Kidney epithelial cell (primary cell): ENCODE measurements at places on chromosomes 7 and 10.

- no peak for DNase-seq
These were observed 689 bp upstream of the SMARCD3 start for GRCh38 chr7:151249034-151249731.

DNA sequence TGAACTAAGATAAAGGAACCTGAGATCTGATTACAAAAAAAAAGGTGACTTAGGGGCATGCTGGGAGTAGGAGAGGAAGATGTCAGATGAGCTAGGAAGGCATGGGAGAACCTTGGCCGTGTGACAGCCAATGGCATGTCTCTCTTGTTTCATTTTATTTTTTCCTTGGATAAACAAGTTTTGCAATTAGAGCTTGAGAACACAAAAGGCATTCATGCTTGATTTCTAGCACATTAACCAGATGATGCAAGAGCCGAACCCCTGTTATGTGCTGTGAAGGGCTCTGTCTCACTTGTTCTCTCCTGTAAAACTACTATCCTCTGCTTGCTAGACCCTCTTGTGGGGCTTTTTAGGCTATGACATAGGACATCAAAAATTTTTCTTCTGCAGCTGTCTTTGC is 134.3 kb upstream of the ASAH2 start:
- DNase-seq, result no peak

GRCh38 chr7:159102681-159103381 is 41.8 kb downstream of the VIPR2 start:
- no peak for DNase-seq

DNA sequence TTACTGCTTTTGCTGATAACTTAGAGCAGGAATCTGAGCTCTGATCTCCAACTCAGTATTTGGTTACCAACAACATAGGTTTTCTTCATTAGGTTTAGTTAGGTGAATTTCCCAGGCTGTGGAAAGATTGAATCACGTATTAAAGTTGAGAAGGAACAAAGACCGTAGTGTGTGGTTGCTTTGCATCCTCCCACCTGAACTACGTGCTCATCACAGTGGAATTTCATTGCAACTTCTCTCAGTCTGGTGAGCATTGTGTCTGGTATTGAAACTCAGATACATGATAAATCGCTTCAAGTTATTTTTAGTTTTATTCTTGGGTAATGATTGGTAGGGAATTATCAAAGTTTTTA is 139.4 kb upstream of the AKR1E2 start:
- peak; percentile 95 for DNase-seq

GRCh38 chr10:36019749-36020148 is 377.7 kb upstream of the FZD8 start:
- DNase-seq, result no peak

DNA sequence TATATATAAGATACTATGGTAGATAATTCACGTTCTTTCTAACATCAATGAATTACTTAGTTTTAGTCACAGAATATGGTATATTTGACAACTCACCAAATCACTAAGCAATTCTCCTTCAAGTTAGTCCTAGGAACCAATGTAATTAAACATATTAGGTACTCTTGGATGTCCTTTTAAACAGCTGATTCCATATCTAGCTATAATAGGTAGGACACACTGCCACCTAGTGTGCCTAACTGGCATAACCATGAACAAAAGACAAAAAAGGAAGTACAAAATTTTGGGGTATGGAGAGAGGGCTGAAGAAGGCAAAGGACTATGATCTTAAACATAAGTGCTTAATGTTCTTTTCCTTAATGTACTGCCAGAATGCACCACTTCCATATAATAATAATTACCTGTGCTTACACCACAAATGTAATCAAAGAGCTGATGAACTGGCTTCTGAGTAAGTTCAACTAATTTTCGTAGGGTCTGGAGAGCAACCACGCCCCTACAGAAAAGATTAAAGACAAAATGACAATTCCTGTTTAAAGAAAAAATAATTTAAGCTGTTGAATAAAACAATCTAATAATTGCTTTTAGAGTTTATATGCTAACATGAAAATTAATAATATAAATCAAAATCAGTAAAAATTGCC is 28.7 kb downstream of the PNPLA8 start:
- DNase-seq, result peak; percentile 1

DNA sequence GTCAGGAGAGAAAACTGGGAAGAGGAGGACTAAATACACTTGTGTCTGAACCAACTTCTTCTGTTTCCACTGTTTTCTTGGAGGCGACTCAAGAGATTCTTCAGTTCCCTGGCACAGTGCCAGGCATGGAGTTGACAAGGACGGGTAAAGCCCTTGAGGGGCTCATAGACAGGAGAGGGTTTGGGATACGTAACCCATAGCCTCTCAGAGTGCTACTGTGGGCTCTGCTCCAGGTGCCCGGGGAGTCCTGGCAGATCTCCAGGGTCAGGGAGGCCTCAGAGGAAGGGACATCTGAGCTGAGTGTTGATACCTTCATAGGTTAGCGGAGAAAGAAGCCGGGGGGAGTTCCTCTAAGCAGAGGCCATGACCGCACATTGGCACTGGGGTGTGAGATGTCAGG is 42.0 kb downstream of the GALNT17 start:
- DNase-seq, result no peak

DNA sequence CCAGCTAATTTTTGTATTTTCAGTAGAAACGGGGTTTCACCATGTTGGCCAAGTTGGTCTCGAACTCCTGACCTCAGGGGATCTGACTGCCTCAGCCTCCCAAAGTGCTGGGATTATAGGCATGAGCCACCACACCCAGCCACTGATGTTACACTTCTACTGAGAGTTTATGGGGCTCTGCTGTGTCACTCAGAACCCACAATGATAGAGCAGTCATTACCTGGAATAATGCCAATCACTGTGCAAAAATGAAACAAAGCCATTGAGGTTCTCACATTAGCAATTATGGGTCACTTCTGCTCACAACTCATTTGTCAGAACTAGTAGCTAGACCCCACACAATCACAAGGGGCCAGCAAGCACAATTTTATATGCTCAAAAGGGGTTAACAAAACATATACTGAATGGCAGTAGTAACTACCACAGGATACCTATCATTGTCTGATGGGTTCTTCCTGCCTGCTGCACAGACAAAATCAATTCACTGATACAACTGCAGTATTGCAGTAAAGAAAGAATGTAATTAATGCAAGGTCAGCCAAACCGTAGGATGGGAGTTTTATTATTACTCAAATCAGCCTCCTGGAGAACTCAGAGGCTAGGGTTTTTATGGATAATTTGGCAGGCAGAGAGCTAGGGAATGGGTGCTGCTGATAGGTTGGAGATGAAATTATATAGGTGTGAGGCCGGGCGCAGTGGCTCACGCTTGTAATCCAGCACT is 72.1 kb upstream of the TRIM24 start:
- DNase-seq, result no peak

- DNase-seq, result no peak
These were observed 62.6 kb downstream of the GLI3 start for GRCh38 chr7:42174391-42174912.

GRCh38 chr10:86294346-86295265 is 72.0 kb downstream of the GRID1 start:
- no peak for DNase-seq

GRCh38 chr7:151233804-151234203 is 1.5 kb downstream of the CHPF2 start:
- DNase-seq, result no peak
